ENCODE measurements at places on chromosomes 11 and 22.
A peak's percentile ranks its signal among the peaks of the same experiment; 100 is the strongest.

DNA sequence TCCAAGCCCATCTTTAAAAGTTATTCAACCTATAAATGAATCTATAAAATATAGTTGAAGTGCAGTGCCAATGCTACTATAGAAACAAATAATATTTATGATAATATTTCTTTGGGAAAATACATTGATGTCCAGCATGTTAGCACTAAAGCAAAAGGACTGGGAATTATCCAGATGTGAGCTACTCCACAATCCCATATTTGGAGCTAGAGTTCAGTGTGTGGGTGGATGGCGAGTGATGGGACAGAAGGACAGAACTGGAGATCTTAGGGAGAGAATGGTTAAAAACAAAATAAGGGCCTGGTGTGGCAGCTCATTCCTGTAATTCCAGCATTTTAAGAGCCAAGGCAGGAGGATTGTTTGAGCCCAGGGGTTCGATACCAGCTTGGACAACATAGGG, 216.8 kb downstream of the TMEM135 start:
- no peak for DNase-seq

- no peak for DNase-seq
Observed at GRCh38 chr11:104410336-104410735, 246.4 kb upstream of the PDGFD start.

GRCh38 chr11:95378789-95379188, 147.8 kb upstream of the SESN3 start:
- DNase-seq = no peak

GRCh38 chr11:70886676-70887541, 365.5 kb downstream of the SHANK2 start:
- DNase-seq = no peak

- no peak for DNase-seq
Observed at GRCh38 chr22:47630741-47631534, 868.5 kb downstream of the TBC1D22A start.

DNA sequence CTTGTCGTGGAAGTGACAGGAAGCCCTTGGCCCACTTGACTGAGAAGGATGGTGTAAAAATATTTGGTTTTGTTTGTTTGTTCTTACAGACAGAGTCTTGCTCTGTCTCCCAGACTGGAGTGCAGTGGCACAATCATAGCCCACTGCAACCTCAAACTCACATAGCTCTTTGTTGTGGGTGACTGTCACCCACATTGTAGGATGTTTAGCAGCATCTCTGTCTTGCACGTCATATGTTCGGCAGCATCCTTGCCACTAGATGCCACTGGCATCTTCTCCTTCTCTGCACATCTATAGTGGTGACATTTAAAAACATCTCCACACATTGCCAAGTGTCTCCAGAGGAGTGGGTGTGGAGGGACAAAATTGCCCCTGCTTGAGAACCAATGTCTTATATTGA, 56.8 kb downstream of the PRR5L start:
- peak; percentile 26 for DNase-seq

DNA sequence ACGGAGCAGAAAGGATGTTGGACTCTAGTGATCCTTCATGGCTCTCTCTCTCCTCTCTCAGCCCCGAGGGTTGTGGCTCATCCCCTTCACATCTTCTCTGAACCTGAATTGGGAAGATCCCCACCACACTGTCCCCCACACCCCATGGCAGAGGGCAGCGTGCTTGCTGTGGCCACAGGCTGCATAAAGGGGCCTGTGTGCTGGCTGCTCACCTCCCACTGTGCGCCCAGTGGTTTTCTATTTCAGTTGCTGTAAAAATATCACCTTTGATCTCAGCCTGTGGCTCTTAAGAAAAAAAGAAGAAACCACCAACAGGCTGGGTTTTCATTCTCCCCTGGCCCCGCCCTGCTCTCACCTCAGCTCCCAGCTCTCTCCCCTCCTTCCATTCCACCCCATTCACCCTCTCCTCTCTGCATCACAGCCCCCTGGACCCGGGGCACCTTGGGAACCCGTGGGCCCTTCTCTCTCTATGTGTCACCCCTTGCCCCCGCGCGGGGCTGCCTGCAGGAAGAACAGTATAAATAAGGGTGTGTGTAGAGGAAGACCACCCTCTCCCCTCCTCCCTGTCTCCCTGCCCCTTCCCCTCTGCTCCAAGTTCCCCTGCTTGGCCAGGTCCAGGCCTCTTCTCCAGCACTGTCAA, 25.8 kb upstream of the WNT11 start:
- peak; percentile 36 for DNase-seq

DNA sequence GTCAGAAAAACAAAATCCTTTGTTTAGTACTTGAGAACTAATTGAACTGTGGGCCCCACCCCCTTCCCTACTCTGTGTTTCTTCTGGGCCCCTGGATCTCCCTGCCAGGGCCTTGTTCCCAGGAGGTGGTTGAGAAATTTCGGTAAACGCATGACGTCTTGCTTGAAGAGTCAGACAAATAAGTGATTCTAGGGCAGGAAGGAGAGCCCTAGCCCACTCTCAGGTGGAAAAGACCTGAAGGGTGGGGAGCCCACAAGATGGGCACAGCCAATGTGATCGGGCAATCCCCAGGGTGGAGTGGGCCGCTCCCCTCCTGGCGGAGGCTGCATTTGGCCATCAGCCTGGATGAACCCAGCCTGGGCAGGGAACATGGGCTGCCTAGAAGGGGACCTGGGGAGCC, 16.8 kb upstream of the P2RY2 start:
- DNase-seq = no peak

GRCh38 chr11:27239305-27239942, 123.6 kb downstream of the CCDC34 start:
- no peak for DNase-seq

GRCh38 chr11:13384908-13385640, 77.9 kb downstream of the BTBD10 start:
- DNase-seq = peak; percentile 27

GRCh38 chr11:113410414-113411135, 23.0 kb downstream of the ANKK1 start:
- no peak for DNase-seq

DNA sequence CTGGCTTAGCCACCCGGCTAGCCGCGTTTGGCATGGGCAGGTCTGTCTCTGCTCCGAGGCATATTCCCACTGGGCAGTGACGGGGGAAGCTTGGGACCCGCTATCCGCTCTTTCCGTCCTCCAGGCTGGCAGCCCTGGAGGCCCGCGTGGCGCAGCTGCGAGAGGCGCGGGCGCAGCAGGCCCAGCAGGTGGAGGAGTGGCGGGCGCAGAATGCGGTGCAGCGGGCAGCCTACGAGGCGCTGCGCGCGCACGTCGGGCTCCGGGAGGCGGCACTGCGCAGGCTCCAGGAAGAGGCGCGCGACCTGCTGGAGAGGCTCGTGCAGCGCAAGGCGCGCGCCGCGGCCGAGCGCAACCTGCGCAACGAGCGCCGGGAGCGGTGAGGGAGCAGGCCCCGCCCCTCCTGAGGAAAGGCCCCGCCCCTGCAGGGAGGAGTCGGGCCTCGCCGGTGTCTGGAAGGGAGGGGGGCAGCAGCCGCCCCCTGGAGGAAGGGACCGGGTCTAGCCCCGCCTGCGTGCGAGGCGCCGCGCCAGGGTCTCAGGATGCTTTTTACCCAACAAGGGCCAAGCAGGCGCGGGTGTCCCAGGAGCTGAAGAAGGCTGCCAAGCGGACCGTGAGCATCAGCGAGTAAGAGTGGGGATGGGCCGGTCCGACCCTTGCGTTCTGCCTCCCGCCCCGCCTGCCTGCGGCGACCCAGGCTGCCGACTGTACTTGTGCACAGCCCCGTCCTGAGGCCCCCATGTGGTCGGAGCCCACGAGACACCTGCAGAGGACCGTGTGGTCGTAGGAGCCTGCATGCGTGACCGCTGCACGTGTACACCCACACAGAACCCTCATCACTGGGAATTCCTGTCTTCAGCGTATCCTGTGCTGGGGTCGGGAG, 7.9 kb downstream of the ATG16L2 start:
- DNase-seq = peak; percentile 89

DNA sequence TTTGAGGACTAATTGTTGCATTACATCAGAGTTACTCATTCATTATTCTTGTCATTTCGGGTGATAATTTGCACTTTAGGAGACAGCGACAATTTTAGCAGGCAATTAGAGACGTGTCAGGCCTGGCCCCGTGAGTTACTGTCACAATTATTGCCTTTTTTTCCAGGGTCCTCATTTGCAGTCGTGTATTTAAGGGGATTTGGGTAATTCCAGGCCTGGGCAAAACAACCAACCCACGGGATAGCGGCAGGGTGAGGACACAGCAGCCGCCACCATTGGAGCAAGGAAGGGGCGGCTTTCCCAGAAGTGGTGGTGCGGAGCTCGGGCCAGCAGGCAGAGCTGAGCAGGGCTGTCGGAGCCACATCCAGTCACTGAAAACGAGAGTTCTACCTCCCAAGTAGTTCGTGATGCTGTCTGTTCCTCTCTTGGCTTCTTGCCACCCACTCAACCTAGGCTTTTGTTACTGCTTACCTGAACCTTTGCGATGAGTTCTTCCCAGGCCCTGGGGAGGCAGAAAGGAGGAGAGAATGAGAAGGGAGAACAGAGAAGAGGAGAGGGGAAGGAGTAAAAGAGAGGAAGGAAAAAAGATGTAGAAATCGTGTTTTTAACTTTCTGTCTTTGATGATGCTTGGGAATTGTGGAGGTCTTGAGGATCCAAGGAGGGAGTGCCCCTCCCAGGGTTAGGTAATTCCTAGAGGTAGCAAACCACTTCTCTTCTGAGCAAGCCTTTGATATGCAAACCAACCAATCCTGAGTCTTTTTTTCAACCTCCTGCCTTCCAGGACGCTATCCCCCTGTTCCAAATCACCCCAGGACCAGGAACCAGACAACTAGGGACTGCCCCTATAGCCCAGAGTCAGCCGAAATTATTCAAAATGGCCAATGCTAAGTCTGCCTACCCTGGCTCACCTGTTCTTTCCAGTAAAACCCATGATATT, 236.1 kb downstream of the MIAT start:
- no peak for DNase-seq

GRCh38 chr11:8009856-8010255, 22.7 kb downstream of the EIF3F start:
- DNase-seq = no peak

DNA sequence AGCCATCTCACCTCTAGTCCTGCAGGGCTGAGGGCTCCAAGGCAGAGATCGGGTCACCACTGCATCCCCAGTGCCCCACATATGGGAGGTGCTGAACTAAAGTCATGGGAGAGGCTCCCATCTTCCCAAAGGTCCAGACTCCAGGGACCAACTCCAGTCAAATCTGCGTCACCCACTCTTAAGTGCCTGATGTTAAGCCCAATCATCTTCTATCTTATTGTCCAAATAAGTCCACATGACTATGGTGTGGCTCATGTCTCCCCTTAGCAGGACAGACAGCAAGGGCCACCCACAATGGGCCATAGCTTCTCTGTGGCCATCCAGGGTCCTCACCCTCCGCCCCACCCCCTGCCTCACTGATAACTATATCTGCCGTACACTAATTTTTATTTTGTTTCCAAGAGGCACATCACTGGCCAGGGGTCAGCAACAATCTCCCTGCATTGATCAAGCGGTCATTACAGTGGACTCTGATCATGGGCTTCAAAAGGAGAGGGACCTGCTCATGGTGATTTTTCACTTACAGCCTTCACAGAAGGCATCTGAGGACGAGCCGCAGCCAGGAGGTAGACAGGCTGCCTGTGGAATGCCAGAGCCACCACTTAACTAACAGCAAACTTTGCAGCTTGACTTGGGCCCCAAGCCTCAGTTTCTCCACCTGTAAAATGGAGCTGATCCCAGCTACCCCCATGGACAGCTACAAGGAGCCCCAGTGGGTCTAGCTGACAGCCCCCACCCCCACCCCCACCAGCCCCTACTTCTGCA, 23.3 kb downstream of the MYH9 start:
- DNase-seq = no peak

DNA sequence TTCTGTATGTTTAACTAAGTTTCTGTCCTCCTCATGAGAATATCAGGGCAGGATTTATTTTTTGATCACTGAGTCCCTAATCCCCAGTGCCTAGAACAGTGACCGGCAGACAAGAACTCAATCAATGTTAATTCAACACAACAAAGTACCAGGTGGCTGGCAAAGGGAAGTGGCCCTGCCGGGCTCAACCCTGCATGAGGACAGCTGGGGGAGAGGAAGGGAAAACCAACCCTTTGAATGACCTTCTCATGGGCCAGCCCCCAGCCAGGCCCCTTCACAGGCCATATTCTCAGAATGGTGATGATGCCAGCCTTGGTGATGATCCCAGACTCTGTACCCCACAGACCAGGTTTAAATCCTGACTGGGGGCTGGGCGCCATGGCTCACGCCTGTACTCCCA, 1.4 kb upstream of the MFNG start:
- DNase-seq = no peak

GRCh38 chr11:45252877-45253276, 33.3 kb downstream of the SYT13 start:
- no peak for DNase-seq

DNA sequence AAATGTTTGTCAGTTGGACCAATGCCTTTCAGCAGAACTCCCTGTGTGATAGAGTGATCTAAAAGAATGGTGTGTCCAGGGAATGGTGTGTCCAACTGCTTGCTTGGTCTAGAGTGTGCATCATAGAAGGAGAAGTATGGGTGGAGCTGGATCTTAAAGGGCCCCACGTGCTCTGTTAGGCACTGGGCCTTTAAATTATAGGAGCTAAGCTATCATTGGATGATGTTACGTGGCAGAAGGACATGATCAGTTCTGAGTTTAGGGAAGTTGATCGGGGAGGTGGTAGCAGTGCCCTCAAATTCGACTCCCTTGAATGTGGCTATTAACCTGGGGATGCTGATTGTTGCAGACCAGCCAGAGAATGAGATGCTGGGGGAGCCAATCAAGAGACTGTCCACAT, 16.4 kb downstream of the STX3 start:
- DNase-seq = no peak

All from activated CD4-positive, alpha-beta T cell treated with anti-CD3 and anti-CD28 coated beads, Interleukin-2, amount 50 U/mL, for 48 hours (primary cell).